ENCODE measurements at places on chromosomes 3 and 15. TPM values are rescaled to one million over a fixed set of nuclear protein-coding genes. Genes with fewer than 3 reads are reported as not detected.

AP3B2 gene
- 2.7 TPM for total RNA-seq

A4GNT gene
- 1.0 TPM for total RNA-seq

DNA sequence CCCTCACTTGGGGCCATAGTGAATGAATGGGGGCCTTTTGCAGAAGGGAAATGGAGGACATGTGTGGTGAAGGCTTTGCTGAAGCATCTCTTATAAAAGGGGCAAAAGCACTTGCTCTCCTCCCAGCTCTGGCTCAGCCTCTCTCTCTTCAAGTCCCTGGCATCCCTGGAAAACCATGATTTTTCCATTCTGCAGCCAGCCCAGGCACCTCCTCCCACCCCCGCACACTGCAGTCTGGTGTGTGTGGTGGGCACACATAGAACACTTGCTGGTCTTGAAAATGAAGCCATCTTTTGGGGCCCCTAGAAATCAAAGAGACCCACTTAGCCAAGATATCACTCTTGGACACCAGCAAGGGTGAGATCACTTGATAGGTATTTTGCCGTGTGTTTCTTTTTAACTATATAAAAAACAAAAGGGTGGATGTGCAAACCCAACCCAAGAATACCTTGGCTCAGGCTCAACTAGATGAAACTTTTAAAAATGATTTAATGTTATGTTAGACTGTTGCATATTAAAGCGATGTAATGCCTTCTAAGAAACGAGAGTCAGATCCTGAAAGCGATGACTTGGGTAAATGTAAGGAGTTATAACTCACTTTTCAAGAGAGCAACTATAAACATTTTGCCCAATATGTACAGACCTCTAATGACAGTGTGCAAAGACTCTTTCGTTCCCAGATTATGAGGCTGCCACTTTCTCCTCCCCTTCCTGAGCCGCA lies 16.4 kb upstream of the ALDH1A3 start:
- no peaks in the 10 kb centered on the region for H3K4me1 ChIP-seq
- no peak overlapping the region for H3K27ac ChIP-seq
- DNase-seq: no peak

GRCh38 chr3:187169231-187169960 lies 27.9 kb upstream of the RTP1 start:
- DNase-seq: no peak
- H3K4me3 ChIP-seq: no peak overlapping the region
- no peaks in the 10 kb centered on the region for H3K36me3 ChIP-seq
- no peaks in the 10 kb centered on the region for H3K4me1 ChIP-seq
- H3K27me3 ChIP-seq: no peaks in the 10 kb centered on the region

GRCh38 chr15:63109920-63110319 lies 11.7 kb upstream of the LACTB start:
- H3K27me3 ChIP-seq: no peaks in the 10 kb centered on the region
- DNase-seq: no peak
- H3K27ac ChIP-seq: no peak overlapping the region
- no peaks in the 10 kb centered on the region for H3K4me1 ChIP-seq

XCR1 gene
- total RNA-seq: not detected

DNA sequence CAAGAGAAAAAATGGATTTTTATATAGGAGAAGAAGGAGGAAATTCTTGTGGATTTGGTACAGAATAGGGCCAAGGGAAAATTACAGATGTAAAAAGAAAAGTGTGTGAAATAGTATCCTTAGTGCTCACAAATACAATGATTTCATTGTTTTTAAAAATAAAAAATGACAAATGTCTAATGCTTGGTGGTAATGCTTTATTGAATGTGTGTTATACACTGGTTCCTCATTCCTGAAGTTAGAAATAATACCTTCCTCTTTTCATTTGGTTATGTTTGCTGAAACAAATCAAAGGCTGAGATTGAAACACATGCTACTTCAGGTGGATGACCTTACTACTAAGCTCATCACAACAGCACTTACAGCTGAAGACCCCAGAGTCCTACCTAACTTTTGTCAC lies 37.7 kb upstream of the CCR2 start:
- no peaks in the 10 kb centered on the region for H3K36me3 ChIP-seq
- no peak overlapping the region for H3K27ac ChIP-seq

DNA sequence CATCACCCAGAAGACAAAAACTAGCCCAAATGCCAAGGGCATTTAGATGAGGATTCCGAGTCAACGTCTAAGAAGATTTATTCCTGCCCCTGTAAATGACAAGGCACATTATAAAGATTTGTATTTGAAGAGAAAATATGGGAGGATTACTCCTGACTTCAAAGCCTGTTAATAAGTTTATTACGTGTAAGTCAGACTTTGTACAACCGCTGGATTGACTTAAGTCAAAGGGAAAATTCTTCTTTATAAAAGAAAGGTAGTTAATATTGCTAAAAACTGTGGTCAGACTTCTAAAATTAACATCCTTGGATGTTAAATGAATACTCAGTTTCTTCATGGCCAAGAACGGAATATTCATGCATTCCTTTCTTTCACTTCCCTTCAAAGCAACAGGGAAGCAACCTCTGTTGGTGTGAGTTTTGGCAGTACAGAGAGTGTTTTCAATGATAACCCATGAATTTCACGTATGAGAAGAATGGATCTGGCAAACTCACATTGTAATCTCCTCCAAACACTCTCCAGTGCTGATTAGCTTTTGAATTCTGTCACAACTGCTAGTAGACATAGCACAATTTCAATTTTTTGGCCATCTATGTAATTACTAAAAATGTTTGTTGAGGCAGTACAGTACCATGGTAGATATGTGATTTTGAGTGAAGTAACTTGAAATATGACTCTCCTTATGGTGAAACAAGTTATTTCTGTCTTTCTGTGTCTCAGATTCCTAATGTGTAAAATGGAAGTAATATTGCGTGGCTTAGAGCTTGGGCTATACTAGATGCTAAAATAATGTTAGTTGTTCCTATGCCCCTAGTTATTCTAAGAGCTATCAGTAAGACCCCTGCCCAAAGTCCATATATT lies 62.0 kb downstream of the PLD1 start:
- H3K36me3 ChIP-seq: no peaks in the 10 kb centered on the region
- no peak for DNase-seq
- no peak overlapping the region for H3K27ac ChIP-seq

SLC2A2 gene
- total RNA-seq: 4.3 TPM

SMCO1 gene
- total RNA-seq: not detected

- H3K36me3 ChIP-seq: no peaks in the 10 kb centered on the region
- no peak overlapping the region for H3K4me3 ChIP-seq
- no peaks in the 10 kb centered on the region for H3K27me3 ChIP-seq
Measured at GRCh38 chr3:58329150-58329921, 3.4 kb upstream of the PXK start.

DNA sequence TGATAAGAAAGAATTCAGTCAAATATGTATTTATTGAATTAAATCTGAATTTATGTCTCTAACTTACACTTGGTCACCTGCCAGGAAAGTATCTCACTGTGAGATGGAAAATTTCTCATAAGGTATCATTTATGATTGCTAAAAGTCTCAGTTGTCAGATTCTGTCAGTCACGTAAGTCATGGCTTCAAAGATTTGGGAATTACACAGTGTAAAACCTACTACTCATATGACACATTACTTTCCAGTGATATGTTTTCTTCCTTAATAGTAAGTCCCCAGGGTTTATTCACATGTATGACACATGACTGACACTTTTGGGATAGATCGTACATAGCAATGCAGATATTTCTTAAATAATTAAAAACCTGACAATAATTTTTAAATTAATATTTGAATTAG lies 792.2 kb downstream of the PLOD2 start:
- H3K4me3 ChIP-seq: no peak overlapping the region
- no peak for DNase-seq
- no peak overlapping the region for H3K27ac ChIP-seq
- no peaks in the 10 kb centered on the region for H3K4me1 ChIP-seq

DNA sequence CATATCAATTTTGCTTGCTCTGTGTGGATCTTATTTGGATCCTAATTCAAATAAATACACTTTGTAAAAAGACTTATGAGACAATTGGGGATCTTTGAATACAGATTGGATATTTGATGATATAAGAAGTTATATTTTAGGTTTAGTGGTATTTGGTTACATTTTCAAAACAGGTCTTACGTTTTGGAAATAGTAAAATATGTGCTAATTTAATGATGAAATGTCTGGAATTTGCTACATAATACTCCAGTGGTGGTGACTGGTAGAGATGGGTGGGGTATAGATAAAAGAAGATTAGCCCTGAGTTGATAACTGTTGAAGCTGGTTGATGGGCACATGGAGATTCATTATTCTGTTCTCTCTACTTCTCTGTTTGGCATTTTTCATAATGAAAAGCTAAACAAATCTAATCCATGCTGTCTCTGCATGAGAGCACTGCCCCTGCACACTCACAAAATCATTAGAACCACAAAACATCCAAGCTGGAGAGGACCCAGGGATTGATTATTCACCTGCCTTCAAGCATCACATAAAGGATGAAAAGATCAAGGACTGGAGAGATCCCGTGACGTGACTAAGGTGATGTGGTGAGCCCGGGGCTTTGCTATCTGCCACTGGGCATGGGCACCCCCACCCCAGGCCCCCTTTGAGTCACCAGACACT lies 58.9 kb downstream of the TLE3 start:
- no peaks in the 10 kb centered on the region for H3K27me3 ChIP-seq
- H3K4me3 ChIP-seq: no peak overlapping the region
- no peaks in the 10 kb centered on the region for H3K36me3 ChIP-seq
- H3K4me1 ChIP-seq: no peaks in the 10 kb centered on the region
- peak; percentile 22 for DNase-seq

Measured in pancreas (tissue), 10 donors.